ENCODE measurements at places on chromosomes 7 and 10.
A peak's percentile ranks its signal among the peaks of the same experiment; 100 is the strongest.

- no peak for DNase-seq
Measured at GRCh38 chr7:79296553-79297320, 156.7 kb downstream of the MAGI2 start.

DNA sequence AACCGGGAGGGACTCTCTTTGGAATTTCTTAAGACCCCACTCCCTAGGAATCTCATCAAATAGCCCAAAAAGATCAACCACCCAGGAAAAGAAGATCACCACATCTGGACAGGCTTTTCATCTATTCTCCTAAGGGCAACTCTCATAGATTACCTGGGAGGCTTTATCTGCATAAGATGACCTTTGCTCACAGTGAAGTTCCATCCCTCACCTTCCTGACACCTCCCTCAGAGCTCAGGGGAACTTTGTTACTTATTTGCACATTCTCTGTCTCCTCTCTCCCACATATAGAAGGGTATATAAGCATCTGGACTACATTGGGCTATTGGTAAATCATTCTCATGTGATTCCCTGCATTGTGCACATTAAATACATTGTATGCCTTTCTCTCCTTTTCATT is 80.1 kb downstream of the ELMO1 start:
- DNase-seq = no peak

GRCh38 chr7:28903730-28904577 is 54.2 kb downstream of the TRIL start:
- no peak for DNase-seq

GRCh38 chr7:103637094-103637493 is 191.1 kb upstream of the SLC26A5 start:
- DNase-seq = no peak

DNA sequence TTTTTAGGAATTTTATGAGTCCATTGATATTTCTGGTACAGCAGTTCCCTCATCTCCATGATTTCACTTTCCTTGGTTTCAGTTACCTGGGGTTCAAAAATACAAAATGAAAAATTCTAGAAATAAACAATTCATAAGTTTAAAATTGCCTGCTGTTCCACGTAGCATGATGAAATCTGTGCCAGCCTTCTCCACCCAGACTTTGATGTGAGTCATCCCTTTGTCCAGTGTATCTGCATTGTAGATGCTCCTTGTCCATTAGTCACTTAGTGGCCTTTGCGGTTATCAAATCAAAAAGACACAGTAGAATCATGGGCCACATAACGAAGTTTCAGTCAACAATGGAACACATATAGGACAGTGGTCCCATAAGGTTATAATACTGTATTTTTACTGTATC is 286.9 kb downstream of the PTEN start:
- no peak for DNase-seq

- DNase-seq = peak; percentile 96
Measured at GRCh38 chr10:1048732-1049424, at the start of gene IDI1. IDI1 (minus strand) TSS chr10:1049119; CDS start chr10:1049003, 116 bp downstream.

GRCh38 chr10:6877722-6878392 is 297.8 kb upstream of the PRKCQ start:
- no peak for DNase-seq

DNA sequence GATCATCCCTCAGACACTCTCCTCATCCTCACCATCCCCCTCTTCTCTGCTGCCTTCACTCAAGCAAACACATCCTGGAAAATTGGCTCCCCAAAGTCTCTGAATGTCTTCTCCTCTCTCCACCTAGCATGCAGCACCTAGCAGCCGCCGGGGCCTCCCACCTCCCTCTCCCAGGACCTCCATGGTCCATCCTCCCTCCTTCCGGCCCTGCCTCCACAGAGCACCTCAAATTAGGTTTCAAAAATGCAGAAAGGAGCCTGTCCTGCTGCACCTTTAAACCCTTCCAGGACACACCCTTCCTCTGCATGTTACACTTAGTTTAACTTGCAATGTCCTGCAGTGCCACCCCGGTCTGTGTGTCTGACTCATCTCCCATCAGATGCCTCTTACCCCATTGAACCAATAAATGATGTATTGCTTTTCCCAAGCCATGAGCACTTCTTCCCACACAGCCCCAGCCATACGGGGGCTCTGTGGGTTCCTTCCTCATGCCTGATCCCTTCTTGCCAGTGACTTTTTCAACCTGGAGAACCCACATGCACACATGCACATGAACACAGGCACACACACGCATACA is 582.5 kb upstream of the MGMT start:
- no peak for DNase-seq

DNA sequence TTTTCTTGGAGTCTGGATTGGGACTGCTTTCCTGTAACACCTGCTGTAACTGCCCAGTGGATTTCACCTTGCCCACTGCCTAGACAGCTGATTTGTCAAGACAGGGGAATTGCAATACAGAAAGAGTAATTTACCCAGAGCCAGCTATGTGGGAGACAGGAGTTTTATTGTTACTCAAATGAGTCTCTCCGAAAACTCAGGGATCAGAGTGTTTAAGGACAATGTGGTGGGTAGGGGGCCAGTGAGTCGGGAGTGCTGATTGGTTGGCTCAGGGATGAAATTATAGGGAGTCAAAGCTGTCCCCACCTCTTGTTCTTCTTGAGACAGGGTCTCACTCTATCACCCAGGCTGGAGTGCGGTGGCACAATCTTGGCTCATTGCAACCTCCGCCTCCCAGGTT is 25.2 kb upstream of the BNIP3 start:
- no peak for DNase-seq
